Spinal cord (tissue), 10 donors: ENCODE measurements at places on chromosomes 2 and 18. TPM values are rescaled to one million over a fixed set of nuclear protein-coding genes. Genes with fewer than 3 reads are reported as not detected.

The CTLA4 gene
- total RNA-seq: 0.30 TPM

The RTP5 gene
- total RNA-seq: 1.9 TPM

The SKA1 gene
- 4.8 TPM for total RNA-seq

The SPC25 gene
- 9.4 TPM for total RNA-seq

The IGFBP5 gene
- total RNA-seq: 292 TPM

The KLHL30 gene
- total RNA-seq: 0.28 TPM

The WDR12 gene
- total RNA-seq: 30.1 TPM

The TMEFF2 gene
- total RNA-seq: 46.7 TPM

The EFR3B gene
- 14.4 TPM for total RNA-seq

The TSGA10 gene
- total RNA-seq: 12.4 TPM

The IAH1 gene
- total RNA-seq: 76.0 TPM

The PSMA8 gene
- total RNA-seq: 0.20 TPM

The RAMP1 gene
- 36.6 TPM for total RNA-seq

The ATAD2B gene
- 28.1 TPM for total RNA-seq

The LOXHD1 gene
- 0.22 TPM for total RNA-seq

The TM4SF20 gene
- total RNA-seq: not detected

The C2orf78 gene
- total RNA-seq: not detected

The ANKRD30B gene
- total RNA-seq: 0.20 TPM

The CPLX4 gene
- total RNA-seq: 0.22 TPM

The SERPINB3 gene
- not detected for total RNA-seq

The ZAP70 gene
- 0.40 TPM for total RNA-seq

The MLPH gene
- 29.3 TPM for total RNA-seq

The C2orf15 gene
- total RNA-seq: 5.7 TPM

The CDH20 gene
- 24.9 TPM for total RNA-seq
